ENCODE measurements at places on chromosomes 1 and 21.

DNA sequence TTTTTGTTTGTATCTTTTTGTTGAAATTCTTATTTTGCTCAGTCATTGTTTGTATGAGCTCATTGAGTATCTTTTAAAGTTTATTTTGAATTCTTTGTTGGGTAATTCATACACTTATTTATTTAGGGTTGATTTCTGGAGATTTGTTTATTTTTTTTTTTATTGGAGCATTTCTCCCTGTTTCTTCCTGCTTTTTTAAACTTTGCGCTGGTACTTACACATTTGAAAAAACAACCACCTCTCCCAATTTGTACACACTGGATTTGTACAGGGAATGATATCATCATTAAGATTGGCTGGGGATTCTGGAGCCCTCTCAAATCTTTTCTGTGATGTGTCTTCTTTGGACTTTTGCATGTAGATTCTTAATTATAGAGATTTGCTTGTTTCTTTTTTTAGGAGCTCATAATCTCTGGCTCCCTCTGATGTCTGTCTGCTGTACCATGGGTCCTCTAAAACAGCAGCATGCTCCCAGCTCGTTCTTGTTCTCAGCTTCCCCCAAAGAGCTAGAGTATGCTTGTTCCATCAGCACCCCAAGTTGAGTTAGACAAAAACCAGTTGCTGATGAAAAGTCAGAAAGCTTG, 310.7 kb downstream of the DUSP10 start:
- DNase-seq: peak; percentile 52

- no peak for DNase-seq
Measured at GRCh38 chr1:84773933-84774497, 83.8 kb upstream of the SSX2IP start.

- DNase-seq: no peak
Measured at GRCh38 chr21:15966231-15966630, 236.4 kb downstream of the USP25 start.

- DNase-seq: peak; percentile 71
Measured at GRCh38 chr1:58968360-58968952, 184.6 kb upstream of the JUN start.

- DNase-seq: no peak
Measured at GRCh38 chr1:24263211-24263610, 55.9 kb upstream of the GRHL3 start.
